ENCODE measurements at places on chromosomes 7 and 10.
A peak's percentile ranks its signal among the peaks of the same experiment; 100 is the strongest.

DNA sequence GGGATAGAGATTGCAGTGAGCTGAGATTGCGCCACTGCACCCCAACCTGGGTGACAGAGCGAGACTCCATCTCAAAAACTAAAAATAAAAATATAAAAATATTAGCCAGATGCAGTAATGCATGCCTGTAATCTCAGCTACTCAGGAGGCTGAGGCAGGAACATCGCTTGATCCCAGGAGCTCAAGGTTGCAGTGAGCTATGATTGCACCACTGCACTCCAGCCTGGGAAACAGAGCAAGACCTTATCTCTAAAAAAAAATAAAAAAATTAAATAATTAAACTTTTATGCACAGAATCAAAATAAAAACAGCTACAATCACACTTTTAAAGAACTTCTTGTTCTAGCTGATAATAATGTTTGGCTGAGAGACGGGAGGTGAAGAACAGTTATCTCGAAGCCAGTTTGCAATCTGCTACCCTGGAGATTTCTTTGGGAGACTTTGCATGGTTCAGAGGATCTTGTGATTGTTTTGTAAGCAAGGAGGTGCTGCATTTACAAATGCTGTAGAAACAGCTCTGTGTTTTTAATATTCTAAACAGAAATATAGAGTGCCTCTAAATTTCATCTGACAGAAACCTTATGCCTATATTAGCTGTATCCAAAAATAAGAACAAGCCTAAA is 19.9 kb upstream of the MACROH2A2 start:
- DNase-seq = no peak

GRCh38 chr7:155683714-155684113 is 39.3 kb downstream of the RBM33 start:
- DNase-seq = no peak

DNA sequence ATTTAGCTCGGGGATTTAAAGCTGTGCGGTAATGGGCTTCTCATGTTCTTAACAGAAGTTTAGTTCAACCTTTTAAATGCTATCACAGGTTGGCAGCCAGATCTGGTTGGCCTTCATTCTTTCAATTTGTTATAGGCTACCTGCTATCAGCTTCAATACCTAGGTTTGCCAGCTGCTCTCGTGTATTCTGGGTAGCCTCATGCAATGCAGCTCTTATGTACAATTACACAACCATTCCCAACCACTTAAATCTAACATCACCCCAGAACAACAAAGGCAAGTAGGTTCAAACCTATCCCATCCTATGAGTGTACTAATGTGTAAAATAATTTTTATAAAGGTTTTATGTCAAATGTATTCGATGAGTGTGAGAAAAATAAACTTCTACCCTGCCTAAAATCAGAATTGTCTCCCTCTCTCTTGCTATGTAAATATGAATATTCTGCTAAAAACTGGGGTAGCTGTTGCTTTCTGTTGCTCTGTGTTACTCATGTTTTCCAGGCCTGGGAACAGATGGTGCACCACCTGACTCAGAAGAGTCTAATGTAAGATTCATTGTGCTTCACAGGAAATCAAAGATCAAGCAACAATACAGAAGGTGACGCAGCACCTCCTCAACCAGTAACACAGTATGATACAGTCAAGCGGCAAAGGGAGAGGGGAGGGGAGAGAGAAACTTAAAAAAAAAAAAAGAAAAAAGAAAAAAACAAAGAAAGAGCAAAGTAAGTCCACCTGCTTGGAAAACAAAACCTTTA is 188.6 kb downstream of the ETV1 start:
- DNase-seq = no peak

DNA sequence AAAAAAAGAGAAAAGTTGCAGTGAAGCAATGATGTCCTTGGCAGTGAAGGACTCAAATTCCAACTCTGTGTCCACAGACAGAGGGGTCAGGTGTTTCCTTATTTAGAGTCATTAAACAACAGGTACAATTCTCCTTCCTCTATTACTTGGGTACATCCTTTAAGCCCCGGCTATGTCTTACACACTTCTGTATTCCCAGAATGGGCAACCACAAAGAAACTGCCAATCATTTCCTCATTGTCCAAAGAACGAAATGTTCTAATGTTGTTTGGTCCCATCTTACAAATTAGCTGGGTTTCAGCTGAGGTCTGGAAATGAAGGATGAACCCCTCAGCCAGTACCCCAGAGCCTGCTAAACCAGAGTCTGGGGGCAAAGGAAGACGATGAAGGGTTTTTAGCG is 59.5 kb downstream of the GRB10 start:
- no peak for DNase-seq

DNA sequence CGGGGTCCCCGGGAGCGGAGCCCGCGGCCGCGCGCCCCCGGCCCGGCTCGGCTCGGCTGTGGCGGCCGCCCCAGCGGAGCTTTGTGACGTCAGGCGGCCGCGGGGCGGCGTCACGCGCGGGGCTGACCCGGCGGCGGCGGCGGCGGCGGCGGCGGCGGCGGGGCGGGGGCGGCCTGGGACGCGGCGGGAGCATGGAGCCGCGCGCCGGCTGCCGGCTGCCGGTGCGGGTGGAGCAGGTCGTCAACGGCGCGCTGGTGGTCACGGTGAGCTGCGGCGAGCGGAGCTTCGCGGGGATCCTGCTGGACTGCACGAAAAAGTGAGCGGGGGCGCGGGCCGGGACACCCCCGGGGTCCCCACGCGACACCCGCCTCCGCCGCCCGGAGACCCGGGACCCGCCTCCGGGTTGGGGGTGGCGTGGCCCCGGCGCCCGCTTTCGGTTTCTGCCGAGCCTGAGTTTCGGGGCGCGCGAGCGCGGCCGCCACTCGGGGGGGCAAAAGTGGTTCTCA is at the start of gene PWWP2B:
TSS of gene PWWP2B (plus strand) at position 165 of the 506 bp plus-strand sequence. CDS start at position 192, 27 bp downstream.
- peak; percentile 36 for DNase-seq

DNA sequence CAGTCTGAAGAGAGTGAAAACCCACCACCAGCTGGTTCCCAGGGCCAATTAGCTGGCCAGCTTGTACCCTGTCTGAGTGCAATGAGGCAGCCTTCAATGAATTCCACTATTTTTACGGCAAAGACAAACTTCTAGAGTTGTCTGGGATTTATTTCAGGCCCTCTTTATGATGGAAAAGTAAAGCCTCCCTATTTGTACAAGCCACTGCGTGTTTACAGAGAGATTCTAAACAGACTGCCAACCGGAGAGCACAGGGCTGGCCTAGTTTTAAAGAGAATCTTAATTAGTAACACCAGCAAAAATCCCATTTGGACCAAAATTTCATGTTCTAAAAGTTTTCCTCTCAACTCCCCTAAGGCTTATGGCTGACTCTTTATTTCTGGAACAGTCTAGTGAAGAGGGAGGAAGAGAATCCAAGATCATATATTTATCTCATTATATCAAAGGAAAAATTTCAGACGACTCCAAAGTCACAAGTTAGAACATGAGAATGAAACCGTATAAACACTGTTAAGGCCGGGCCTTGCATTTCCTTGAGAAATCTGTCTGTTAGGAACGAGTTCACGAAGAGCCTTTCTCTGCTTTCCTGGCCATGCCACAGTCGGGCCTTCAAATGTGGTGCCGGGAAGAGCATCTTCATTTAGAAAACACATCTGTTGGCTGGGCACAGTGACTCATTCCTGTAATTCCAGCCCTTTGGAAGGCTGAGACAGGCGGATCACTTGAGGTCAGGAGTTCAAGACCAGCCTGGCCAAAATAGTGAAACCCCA is 724.6 kb upstream of the NRP1 start:
- no peak for DNase-seq

DNA sequence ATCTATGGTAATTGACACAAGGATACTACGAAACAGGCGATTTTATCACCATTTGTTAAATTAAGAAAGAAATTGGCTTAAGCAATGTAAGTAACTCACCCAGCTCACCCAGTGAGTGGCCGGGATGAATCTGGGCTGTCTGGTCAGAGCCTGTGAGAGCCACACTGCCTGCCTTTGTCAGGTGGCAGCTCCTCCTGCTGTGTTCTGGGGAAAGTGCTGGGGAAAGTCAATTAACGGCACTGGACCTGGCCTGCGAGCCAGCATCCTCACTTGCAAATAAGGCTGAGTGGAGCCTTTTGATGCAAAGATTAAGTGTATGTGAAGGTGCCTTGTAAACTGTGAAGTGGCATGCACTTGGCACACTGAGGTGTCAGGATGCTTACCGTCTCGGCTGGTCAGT is 13.4 kb upstream of the CXCL12 start:
- no peak for DNase-seq

GRCh38 chr7:81662531-81662930 is 107.3 kb downstream of the HGF start:
- no peak for DNase-seq

GRCh38 chr10:124744102-124745050 is at the start of gene FAM53B:
Gene FAM53B (minus strand): TSS chr10:124744378. CDS start chr10:124706713, 37,665 bp downstream.
- DNase-seq = peak; percentile 58

All from stimulated activated CD4-positive, alpha-beta T cell treated with anti-CD3 and anti-CD28 coated beads, Interleukin-1b, Interleukin-23, amount 100 ng/mL, for 1 hour (primary cell).